Activated naive CD4-positive, alpha-beta T cell (primary cell): ENCODE measurements at places on chromosomes 7 and 10.

DNA sequence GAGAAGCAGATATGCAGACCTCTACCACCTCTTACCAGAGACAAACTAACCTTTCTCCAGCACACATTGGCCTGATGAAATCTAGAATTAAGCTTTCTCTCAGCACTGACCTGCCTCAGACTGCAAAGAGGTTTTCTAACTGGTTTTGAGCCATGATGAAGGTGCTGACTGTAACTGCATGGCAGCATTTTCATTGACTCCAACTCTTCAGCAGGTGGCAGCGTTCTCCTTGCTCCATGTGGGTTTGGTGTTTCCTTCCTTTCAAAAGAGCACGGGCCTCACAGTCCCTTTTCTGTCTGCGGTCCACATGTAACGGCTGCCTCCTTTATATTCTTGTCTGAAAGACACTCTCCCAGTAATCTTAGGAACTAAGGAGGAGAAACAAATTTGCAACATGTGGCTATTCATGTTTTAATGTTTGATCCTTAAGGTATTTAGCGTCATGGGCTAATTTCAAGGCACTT lies 12.6 kb downstream of the KLLN start:
- DNase-seq = peak; percentile 41

DNA sequence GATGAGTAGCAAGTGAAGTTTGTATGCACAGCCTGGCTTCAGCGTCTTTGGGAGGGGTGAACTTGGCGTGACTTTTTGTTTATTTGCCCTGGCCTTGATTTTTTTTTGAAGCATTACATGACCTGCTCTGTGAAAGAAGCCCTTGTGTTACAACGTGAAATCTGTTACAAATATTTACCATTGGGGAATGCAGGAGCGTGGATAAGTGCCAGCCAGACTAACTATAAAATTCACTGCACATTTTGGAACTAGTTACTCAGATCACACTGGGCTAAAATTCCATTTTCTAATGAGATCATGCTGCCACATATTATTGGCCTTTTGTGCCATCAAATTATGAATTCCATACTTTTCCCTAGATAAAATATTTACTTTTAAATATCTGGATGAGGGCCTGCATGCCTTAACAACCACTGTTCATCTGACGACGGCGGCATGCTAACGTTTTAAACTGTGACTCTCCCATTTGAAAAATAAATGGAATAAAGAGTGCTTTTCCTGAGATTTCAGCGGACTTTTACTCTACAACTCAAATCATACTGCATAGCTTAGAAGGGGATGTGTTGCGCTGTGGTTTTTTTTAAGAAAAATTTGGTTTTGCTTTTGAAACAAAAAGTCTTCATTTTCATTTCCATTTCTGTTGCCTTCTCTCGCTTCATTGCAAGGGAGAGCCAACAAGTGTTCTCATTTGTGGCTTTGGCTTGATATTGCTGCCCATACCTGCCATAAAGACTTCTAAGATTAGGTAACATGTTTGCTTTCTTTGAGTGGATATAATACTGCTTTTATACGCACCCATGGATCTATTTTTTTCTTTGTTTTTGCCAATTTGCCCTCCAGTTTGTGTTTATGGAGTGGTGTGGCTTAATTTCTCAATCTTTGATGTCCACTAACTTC lies 352.2 kb downstream of the TFEC start:
- DNase-seq = no peak

- no peak for DNase-seq
These were observed 603.8 kb upstream of the LRRTM3 start for GRCh38 chr10:66321723-66322665.

GRCh38 chr10:91034494-91035159 lies 113.7 kb upstream of the ANKRD1 start:
- no peak for DNase-seq

DNA sequence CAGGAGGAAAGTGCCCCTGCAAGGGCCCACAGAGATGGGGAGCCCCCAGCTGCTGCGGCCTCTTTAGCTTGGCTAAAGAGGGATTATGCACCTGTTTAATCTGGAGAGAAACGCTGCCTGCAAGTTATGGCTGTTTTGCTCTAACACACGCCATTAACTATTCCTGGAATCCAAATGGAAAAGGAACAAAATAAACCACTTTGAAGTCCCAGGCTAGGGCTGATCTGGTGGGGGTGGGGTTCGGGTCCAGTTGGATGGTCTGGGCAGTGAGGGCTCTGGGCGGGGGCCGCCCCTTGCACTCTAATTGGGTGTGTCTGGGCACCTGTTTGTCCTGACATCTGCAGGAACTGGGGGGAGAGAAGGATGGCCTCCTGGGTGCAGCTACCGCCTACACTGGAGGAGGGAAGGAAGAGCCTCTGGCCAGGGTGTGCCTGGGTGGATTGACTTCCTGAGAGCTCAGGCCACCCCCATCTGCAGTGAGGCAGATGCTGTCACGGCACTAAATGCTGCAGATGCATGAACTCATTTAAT lies 300.6 kb downstream of the ZEB1 start:
- DNase-seq = no peak

DNA sequence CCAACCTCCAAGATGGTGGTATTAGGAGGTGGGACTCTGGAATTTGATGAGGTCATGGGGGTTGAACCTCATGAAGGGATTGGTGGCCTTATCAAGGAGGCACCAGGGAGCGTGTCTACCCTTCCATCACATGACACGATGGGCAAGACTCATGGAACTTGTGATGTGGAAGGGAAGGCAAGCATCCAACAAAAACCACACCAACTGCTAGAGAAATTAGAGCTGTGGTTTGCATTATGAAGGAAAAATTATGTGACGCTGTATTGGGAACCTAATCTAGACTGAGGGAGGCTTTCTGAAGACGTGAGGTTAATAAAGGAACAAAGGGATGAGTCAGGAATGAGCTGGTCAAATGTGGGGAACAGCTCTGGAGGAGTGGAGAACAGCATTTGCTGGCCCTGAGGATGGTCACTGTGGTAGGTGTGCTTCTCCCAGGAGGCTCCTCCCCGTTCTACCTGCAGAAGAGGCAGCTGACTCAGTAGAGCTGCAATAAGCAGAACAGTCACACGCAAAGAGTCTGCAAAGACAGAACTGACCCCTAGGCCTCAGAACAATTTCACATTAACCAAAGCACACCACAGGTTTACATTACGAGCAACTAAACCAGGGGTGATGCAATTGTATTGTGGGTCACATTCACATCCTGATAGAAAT lies 236.6 kb upstream of the GRB10 start:
- no peak for DNase-seq

GRCh38 chr7:123977081-123977480 lies 52.0 kb downstream of the SPAM1 start:
- no peak for DNase-seq

DNA sequence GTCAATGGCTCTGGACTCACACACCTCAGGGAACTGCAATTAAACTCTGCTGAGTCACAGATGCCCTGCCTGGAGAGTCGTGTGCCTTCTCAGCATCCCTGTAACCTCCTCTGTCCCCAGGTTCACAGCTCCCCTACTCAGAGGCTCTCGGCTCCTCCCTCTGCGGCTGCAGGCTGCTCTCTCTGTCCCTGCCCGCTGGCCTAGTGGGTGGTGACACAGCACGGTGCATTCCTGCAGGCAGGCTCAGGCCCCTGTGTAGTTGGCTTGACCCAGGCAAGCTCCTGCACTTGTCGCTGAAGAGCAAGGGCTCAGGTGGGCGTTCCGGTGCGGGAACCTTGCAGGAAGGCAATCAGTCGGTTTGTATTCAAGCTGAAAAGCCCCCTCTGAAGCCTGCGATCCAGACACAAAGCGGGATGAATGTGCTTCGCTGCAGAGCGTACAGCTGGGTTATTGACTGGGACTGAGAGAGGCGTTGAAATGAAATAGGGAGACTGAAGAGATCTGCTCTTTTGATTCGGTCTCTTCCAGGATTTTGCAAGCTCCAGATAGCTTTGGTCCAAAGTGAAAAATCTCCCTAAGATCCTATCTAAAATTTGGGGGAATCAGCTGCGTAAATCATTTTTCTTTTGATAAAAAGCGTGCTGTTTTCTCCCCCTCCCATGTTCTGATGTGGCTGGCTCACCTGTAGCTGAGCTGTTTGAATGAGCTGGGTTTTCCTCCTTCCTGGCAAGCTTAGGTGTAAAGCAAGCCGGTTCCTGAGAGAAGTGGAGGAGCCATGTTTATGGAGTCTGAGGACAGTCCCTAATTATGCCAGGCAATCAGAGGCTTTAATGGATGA lies 208.7 kb upstream of the PHYHIPL start:
- DNase-seq = no peak
